ENCODE measurements at places on chromosomes 4 and X. TPM values are rescaled to one million over a fixed set of nuclear protein-coding genes. Genes with fewer than 3 reads are reported as not detected.
A peak's percentile ranks its signal among the peaks of the same experiment; 100 is the strongest.

Gene NELFA
- total RNA-seq, result 10.2 TPM

Gene ASB9
- 1.3 TPM for total RNA-seq

GRCh38 chr4:169315530-169316343 lies 45.0 kb upstream of the SH3RF1 start:
- H3K36me3 ChIP-seq, result no peaks in the 10 kb centered on the region
- H3K4me3 ChIP-seq, result no peak overlapping the region
- H3K4me1 ChIP-seq, result peaks cover 26% of the 10 kb centered on the region
- DNase-seq, result no peak
- no peaks in the 10 kb centered on the region for H3K27me3 ChIP-seq

Gene SPATA4
- 0.55 TPM for total RNA-seq

Gene CEP44
- total RNA-seq, result 11.2 TPM

DNA sequence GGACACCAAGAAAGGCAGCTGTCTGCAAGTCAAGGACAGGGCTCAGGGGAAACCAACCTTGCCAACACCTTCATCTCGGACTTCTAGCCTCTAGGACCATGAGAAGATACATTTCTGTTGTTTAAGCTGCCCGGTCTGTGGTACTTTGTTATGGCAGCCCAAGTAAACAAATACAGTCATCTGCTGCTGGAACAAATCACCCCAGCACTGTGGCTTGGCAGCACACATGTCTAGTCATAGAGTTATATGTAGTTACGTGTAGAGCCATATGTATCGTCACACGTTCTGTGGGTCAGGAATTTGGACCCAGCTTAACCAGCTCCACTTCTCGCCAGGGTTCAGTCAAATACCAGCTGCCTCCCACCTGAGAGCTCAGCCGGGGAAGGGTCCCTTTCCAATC lies 2.5 kb downstream of the HTT-AS start:
- H3K27ac ChIP-seq, result no peak overlapping the region
- DNase-seq, result no peak
- H3K4me1 ChIP-seq, result peaks cover 31% of the 10 kb centered on the region
- no peaks in the 10 kb centered on the region for H3K36me3 ChIP-seq
- no peaks in the 10 kb centered on the region for H3K27me3 ChIP-seq

Gene PFKFB1
- total RNA-seq, result 0.19 TPM

Gene BGN
- 84.3 TPM for total RNA-seq

Gene CCDC110
- 2.0 TPM for total RNA-seq

GRCh38 chr4:65670331-65671031 lies at the start of gene EPHA5:
Gene EPHA5, minus strand, starts transcription at chr4:65670489. Its CDS starts 747 bp downstream, at chr4:65669742.
- H3K27ac ChIP-seq, result peak within 1 kb of the TSS; percentile 32
- peaks cover 67% of the 10 kb centered on the region for H3K27me3 ChIP-seq
- peak within 1 kb of the TSS; percentile 61 for H3K4me3 ChIP-seq

Gene BCOR
- total RNA-seq, result 15.1 TPM

Gene TMPRSS11A
- total RNA-seq, result not detected

DNA sequence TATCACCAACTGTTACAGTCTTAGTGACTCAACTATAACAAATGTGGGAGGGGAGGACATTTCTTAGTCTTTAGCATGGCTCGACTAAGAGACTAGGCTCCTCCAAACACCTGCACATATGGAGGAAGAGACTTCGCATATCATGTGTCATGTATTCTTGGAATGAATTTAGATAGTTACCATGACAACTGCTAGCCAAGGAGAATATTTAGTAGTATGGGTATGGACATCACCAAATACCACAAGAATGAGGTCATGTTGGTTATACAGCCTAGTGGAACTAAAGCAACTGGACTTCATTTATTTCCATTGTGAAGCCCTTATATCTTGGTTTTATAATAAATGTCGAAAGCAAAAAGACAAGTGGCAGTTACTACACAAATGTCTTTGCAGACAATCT lies 512.3 kb downstream of the CFAP47 start:
- H3K27me3 ChIP-seq, result no peaks in the 10 kb centered on the region
- no peak overlapping the region for H3K4me3 ChIP-seq
- H3K27ac ChIP-seq, result no peak overlapping the region
- no peaks in the 10 kb centered on the region for H3K4me1 ChIP-seq
- DNase-seq, result no peak

GRCh38 chr4:175823015-175823742 lies 11.1 kb upstream of the GPM6A start:
- no peaks in the 10 kb centered on the region for H3K36me3 ChIP-seq
- no peaks in the 10 kb centered on the region for H3K4me1 ChIP-seq
- DNase-seq, result no peak
- no peaks in the 10 kb centered on the region for H3K27me3 ChIP-seq
- no peak overlapping the region for H3K4me3 ChIP-seq
- H3K27ac ChIP-seq, result no peak overlapping the region

Gene TEX13A
- not detected for total RNA-seq

Gene CYLC1
- total RNA-seq, result not detected

- no peaks in the 10 kb centered on the region for H3K27me3 ChIP-seq
- H3K36me3 ChIP-seq, result no peaks in the 10 kb centered on the region
- DNase-seq, result no peak
- H3K27ac ChIP-seq, result peak overlapping the region; percentile 82
Measured at GRCh38 chrX:45506149-45506730, 305.6 kb upstream of the DIPK2B start.

GRCh38 chrX:28639451-28639850 lies 52.2 kb downstream of the IL1RAPL1 start:
- H3K27ac ChIP-seq, result no peak overlapping the region
- H3K4me3 ChIP-seq, result no peak overlapping the region
- H3K27me3 ChIP-seq, result no peaks in the 10 kb centered on the region
- H3K36me3 ChIP-seq, result no peaks in the 10 kb centered on the region

GRCh38 chrX:87409113-87409841 lies 108.3 kb upstream of the KLHL4 start:
- H3K36me3 ChIP-seq, result no peaks in the 10 kb centered on the region
- no peaks in the 10 kb centered on the region for H3K4me1 ChIP-seq
- no peak overlapping the region for H3K27ac ChIP-seq

DNA sequence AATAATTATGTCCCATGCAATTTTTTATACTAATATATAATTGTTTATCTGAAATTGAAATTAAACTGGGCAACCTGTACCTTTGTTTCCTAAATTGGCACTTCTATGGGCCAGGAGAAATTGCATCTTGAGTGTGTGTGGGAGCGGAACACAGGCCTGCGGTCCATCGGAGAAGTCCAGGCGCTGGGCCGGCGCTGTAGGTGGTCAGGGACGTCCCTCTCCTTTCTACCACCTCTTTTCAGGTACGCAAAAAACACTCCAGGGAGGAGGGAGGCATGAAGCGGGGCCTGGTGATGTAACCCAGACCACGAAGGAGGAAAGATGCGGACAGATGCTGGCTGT lies 717 bp downstream of the MGAT4D start:
- peak overlapping the region; percentile 59 for H3K4me3 ChIP-seq
- no peaks in the 10 kb centered on the region for H3K36me3 ChIP-seq
- peaks cover 8% of the 10 kb centered on the region for H3K4me1 ChIP-seq
- no peak for DNase-seq
- peaks cover 83% of the 10 kb centered on the region for H3K27me3 ChIP-seq

DNA sequence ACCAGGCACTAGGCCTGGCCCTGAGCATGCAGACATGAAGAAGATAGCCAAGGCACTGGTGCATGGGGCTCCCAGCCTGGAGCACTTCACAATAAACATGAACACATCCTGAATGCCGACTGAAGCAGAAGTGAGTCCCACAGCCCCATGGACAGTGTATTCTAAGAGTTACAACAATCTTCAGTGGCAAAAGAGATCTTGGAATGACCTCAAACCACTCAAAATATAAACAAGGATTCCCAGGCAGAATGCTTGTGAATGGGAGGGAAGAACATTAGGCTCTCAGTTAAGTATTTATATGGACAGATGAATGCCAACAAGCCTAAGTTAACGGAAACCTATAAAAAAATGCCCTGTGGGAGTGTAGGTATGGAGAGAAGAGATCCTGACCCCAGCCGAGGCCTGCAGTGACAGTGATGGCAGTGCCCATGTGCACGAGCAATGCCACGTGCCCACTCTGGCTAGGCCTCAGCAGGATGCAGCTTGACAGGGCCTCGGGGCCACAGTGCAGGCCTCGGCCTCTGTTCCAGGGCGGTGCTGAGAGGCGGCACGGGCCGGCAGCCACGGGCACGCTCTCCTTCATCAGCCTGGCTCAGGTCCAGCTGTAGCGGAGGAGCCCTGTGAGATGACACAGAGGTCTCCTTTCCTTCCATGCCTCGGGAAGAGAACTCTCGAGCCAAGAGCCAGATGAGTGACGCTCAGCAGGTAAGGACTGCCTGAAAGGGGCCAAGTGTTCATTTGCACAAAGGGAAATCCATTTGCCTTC lies 49.2 kb downstream of the IRF2 start:
- peak; percentile 27 for DNase-seq
- peaks cover 85% of the 10 kb centered on the region for H3K4me1 ChIP-seq

DNA sequence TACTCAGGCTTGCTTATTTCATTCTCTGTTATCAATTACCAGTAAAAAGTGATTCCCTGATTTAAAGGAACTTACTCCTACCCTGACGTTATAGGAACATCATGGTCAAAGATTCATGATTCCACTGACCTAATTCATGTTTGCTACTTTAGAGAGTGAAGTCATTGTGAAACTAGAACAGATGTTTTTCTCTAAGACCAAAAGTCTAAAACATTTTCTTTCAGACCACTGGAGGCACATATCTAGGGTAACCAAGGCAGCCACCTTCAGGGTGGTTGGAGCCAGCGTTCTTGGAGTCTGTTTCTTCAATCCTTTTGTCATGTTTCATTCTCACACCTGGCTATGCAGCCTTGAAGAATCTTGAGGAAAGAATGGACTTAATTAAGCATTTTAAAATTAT lies 77.8 kb downstream of the GALNTL6 start:
- H3K27ac ChIP-seq, result no peak overlapping the region
- no peaks in the 10 kb centered on the region for H3K36me3 ChIP-seq
- H3K4me1 ChIP-seq, result no peaks in the 10 kb centered on the region
- H3K27me3 ChIP-seq, result no peaks in the 10 kb centered on the region

DNA sequence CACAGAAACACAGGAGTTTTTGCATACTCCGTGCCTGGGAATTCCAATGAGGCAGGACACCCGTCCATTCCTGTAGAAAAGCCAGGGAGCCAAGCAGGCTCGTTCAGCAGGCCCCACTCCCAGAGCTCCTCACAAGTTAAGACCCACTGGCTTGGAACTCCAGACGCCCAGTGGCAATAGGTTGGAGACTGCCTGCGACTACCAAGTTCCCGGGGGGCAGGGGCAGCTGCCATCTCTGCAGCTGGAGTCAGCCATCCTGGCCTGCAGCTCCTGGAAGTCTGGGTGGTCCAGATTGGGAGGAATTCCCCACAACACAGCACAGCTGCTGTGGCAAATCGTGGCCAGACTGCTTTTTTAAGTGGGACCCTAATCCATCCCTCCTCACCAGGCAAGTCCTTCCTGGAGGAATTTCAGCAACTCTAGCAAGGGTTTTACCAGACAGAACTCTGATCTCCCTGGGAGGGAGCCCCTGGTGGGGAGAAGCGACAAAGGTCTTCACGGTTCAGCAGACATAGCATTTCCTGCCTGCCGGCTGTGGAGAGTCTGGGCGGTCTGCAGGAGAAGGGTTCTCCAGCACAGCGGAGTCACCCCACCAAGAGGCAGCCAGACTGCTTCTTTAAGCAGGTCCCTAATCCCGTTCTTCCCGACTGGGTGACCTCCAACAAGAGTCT lies 231.9 kb downstream of the STPG2 start:
- H3K36me3 ChIP-seq, result no peaks in the 10 kb centered on the region
- H3K27me3 ChIP-seq, result no peaks in the 10 kb centered on the region
- DNase-seq, result no peak
- no peaks in the 10 kb centered on the region for H3K4me1 ChIP-seq

- peaks cover 11% of the 10 kb centered on the region for H3K4me1 ChIP-seq
- DNase-seq, result no peak
- no peaks in the 10 kb centered on the region for H3K36me3 ChIP-seq
- peaks cover 17% of the 10 kb centered on the region for H3K27me3 ChIP-seq
- no peak overlapping the region for H3K27ac ChIP-seq
- no peak overlapping the region for H3K4me3 ChIP-seq
Measured at GRCh38 chrX:53321943-53322497, 40.6 kb upstream of the IQSEC2 start.

- no peak overlapping the region for H3K4me3 ChIP-seq
- no peaks in the 10 kb centered on the region for H3K27me3 ChIP-seq
- no peak overlapping the region for H3K27ac ChIP-seq
Measured at GRCh38 chrX:129125122-129125914, 398.0 kb downstream of the SMARCA1 start.

DNA sequence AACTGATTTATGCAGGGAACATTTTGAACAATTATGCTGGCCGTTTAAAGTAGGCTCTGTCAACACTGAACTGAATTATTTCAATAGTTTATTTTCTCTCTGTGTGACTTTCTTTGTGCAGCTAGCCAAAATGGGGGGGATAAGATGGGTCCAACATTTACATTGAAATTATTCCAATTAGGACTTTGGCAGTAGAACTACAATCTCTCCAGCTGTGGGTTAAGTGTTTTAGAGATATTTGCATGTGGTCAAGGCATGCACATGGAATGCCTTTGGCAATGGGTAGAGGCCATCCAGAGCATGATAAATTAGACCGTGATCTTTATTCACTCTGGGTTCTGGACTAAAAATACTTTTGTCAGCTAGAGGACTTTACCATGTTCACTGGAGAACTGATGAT lies 107.9 kb upstream of the ELOVL6 start:
- H3K4me3 ChIP-seq, result no peak overlapping the region
- H3K4me1 ChIP-seq, result peaks cover 8% of the 10 kb centered on the region
- H3K27me3 ChIP-seq, result no peaks in the 10 kb centered on the region
- H3K36me3 ChIP-seq, result no peaks in the 10 kb centered on the region
- no peak overlapping the region for H3K27ac ChIP-seq
- no peak for DNase-seq

DNA sequence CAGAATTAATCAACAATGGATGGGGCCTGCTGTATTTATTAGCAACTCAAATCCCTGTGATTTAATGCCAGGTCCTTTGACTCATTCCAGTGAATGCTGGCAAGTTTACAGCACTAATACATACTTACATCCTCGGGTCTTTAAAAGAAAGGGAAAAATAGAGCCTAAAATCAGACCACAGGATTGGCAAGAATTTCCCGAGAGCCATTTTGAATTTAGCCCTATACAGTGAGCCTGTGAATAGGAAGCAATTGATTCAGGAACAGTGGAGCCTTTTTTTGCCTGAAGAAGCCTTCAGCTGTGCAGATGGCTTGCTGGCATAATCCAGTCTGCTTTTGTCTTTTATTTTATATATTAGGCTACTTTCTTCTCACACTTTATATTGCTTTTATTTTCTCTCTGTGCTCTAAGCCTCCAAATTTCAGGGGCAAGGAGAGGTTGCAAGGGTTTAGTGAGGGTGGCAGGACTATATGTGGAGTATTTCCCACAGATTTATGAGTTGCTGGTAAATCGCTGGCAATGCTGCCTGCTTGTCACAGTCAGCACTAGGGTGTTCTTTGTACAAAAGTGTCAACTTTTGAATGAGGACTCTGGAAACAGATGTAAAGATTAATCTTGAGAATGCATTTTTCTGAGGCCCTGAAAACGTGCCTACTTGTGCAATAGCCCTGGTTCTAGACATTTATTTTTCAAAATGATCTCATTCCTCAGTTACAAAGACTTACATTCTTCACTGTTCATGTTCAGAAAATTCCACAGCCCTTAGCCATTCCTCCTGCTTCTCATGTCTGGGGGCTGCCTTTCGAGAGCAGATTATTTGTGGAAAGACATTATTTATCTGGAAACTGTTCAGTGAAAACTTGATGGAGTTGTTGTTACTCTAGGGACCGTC lies 303.5 kb downstream of the SPRY1 start:
- peak overlapping the region; percentile 76 for H3K27ac ChIP-seq
- no peak for DNase-seq
- no peaks in the 10 kb centered on the region for H3K27me3 ChIP-seq
- H3K4me1 ChIP-seq, result peaks cover 7% of the 10 kb centered on the region

Gene ODAPH
- total RNA-seq, result not detected

Gene MGAT4D
- not detected for total RNA-seq

GRCh38 chr4:89243733-89244252 lies 63.8 kb downstream of the GPRIN3 start:
- no peak for DNase-seq
- peaks cover 37% of the 10 kb centered on the region for H3K4me1 ChIP-seq
- no peaks in the 10 kb centered on the region for H3K27me3 ChIP-seq
- H3K27ac ChIP-seq, result peak overlapping the region; percentile 34
